ENCODE measurements at places on chromosomes 5 and 9.

GRCh38 chr5:172549696-172550095 is 91.4 kb upstream of the NEURL1B start:
- DNase-seq, result no peak

- DNase-seq, result no peak
Measured at GRCh38 chr5:156836846-156837245, 13.2 kb upstream of the PPP1R2B start.

DNA sequence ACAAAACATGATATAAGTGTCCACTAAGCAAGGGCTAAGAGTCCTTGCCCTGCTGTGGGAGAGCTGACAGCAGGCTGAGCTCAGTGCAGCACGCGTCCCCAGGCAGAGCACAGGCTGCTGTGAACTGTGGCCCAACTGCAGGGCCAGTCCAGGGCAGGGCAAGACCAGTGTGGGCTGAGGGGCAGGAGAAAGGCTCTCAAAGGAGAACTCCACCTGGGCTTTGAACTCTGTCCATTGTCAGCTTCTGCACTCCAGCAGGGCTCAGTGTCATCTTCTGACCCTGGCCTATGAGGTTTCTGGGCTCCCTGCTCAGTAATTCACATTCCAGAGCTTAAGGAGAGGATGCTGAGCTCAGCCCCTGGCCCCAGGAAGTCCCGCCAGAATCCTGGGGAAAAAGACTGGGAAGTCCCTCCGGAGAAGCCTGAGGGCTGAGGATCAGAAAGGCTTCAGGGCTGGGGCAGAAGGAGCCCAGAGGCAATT is 37.4 kb downstream of the LHFPL2 start:
- DNase-seq, result no peak

GRCh38 chr5:64923151-64923685 is 154.5 kb downstream of the CWC27 start:
- no peak for DNase-seq

GRCh38 chr5:38780945-38781344 is 64.9 kb upstream of the OSMR start:
- DNase-seq, result no peak

- DNase-seq, result no peak
Measured at GRCh38 chr9:126235336-126236243, 91.0 kb upstream of the MVB12B start.

DNA sequence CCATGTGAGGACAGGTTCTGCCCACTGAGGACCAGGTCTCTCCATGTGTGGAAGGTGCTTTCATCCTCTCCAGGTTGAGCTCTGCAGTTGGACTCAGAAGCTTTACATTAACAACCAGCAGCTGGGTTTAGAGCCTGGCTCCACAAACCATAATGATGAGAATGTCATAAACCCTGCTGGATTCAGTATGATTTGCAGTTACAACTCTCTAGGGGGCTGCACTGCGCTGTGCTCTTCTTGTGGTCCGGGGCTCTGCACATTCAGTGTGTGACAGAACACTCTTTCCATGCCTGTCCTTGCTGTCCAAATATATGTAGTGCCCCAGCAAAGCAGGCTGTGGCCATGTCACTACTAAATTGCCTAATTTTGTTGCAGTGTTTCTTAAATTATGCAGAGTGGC is 334.3 kb downstream of the ICE1 start:
- DNase-seq, result no peak

DNA sequence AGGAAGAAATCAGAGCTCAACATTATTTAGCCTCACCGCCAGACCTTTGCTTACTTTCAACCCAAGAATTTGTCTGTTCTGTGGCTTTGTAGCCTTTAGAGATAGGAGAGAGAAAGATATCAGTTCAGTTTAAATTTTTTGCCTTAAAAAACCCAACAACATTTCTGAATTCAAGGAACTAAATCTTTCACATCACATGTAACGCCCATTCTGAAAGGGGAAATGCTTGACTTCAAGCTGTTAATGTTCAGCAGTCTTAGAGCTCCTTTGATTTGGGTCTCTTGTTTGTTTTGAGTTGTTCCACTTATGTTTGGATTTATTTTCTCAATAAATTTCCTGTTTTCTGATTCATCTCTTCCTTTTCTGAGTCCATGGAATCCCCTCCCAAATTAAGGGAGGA is 294.5 kb downstream of the ARHGAP26 start:
- DNase-seq, result no peak

- no peak for DNase-seq
Measured at GRCh38 chr9:126395439-126396212, 69.0 kb downstream of the MVB12B start.

DNA sequence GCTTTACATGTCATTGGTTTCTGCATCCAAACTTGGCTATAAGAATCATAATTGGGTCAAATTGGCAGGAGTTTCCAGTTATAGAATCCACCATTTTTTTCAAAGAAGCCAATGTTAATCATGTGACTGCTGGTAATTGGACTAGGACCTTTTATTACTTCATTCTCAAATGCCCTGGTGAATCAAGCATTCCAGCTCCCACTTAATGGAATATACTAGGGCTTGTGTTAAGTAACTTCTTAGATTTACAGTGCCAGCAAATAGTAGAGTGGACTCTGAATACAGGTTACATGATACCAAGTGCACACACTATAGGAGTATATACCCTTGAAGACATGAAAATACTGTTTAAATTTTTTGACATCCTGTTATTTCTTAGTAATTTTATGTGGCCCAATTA is 96.7 kb downstream of the NUDT12 start:
- no peak for DNase-seq

DNA sequence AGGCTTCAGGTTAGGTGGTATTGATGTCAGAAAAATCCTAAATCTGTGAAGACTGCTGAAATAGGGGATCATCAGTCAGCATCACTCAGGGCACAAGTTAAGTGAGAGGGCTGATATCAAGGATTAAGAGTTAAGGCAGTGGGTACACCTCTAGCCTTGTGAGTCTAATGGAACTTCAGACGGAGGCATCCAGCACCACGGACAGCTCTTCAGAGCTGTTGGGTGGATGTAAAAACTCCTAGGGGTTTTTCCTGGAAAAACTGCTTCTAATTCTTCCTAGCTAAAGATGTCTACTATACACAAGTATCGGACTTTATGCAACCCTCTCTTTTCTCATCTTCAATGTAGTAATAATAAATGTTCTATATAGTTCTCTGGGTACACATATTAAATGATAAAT is 165.9 kb downstream of the SH3GL2 start:
- DNase-seq, result no peak

DNA sequence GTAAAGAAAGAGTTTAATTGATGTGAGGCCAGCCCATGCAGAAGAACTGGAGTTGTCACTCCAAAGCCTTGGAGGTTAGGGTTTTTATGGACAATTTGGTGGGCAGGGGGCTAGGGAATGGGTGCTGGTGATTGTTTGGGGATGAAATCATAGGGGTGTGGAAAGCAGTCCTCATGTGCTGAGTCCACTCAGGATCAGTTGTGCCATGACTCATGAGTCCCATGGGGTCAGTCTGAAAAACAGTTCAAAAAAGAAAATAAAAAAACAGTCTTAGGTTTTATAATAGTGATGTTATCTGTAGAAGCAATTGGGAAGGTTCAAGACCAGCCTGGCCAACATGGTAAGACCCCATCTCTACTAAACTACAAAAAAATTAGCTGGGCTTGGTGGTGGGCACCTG is 162.3 kb downstream of the KDM4C start:
- no peak for DNase-seq

GRCh38 chr5:128409166-128409800 is 128.8 kb downstream of the FBN2 start:
- DNase-seq, result no peak

- no peak for DNase-seq
Measured at GRCh38 chr5:54704825-54705224, 187.3 kb downstream of the SNX18 start.

- no peak for DNase-seq
Measured at GRCh38 chr5:107290780-107291398, 379.8 kb downstream of the EFNA5 start.

GRCh38 chr9:116952436-116952810 is 265.3 kb downstream of the TRIM32 start:
- DNase-seq, result no peak

GRCh38 chr9:7778851-7779600 is 20.6 kb downstream of the DMAC1 start:
- DNase-seq, result no peak

- DNase-seq, result no peak
Measured at GRCh38 chr5:120306303-120306702, 157.8 kb upstream of the PRR16 start.

GRCh38 chr9:76357555-76357954 is 36.7 kb downstream of the RFK start:
- no peak for DNase-seq

GRCh38 chr9:19999491-20000057 is 210.7 kb upstream of the SLC24A2 start:
- DNase-seq, result no peak

GRCh38 chr5:76586531-76586930 is 36.7 kb downstream of the F2RL2 start:
- DNase-seq, result no peak

DNA sequence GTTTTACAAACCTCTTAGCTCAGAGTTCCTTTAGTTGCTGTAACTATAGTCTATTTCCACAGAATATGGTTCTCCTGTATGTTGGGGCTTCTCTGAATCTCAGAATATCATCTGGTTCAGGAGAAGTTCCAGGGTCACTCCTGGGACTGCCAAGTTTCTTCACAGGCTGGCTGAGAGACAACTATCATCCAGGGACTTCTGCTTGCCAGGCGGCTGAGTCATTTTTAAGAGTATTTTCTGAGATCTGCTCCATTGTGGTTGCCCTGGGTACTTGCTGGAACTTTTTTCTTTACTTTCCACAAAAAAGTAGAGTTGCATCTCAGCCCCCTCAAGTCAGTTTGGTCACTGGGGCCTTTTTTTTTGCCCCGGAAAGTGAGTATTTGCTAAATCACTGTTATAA is 566.5 kb downstream of the LRRC70 start:
- no peak for DNase-seq

GRCh38 chr5:77272206-77272605 is 61.7 kb downstream of the PDE8B start:
- DNase-seq, result no peak

DNA sequence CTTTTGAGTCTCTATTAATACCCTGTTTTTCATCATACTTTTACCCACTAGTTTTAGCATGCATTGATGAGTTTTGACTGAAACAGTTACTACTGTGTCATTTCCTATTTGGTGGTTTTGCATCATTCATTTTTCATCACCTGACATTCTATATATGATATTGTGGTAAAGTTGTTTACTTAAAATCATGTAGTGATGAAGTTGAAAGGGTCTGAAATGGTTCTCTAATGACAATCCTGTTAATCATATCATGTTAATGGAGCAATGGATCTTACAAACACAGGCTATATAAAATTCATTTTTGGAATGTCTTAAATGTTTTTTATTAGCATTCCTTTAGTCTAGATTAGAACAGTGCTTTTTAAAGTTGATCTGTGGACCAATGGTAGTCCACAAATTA is 84.1 kb downstream of the ERBIN start:
- no peak for DNase-seq

DNA sequence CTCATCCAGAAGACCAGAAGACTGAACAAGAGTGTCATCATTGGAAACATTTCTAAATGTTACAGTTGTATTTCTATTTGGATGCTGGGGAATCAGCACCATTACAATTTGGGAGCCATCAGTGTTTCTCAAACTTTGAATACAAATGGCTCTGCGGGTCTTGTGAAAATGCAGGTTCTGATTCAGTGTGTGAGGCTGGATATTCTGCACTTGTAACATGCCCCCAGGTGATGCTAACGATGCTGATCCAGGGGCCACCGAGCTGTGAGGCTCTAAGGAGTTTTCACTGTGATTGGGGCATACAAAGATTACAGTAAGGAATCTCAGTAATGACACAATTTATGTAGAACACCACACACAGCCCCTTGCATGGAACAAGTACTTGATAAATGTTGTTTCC is 167.7 kb downstream of the ACTL7B start:
- DNase-seq, result no peak

DNA sequence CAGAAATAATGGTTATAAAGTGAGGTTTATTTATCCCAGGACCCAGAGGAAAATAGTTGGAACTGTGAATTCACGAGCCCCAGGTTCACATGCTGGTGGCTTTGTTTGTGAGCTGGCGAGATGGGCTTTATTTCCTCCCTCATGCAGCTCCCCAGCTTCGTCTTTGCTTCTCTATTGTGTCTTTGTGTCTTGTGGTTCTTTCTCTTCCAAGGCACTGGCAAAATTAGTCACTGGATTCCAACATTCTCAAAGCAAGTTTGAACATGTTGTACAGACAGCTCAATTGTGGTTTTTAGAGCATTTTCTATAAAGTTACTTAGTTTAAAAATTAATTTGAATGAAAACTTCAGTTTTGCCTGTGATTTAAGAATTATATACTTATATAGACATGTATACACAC is 7.2 kb downstream of the NDUFS6 start:
- DNase-seq, result no peak

DNA sequence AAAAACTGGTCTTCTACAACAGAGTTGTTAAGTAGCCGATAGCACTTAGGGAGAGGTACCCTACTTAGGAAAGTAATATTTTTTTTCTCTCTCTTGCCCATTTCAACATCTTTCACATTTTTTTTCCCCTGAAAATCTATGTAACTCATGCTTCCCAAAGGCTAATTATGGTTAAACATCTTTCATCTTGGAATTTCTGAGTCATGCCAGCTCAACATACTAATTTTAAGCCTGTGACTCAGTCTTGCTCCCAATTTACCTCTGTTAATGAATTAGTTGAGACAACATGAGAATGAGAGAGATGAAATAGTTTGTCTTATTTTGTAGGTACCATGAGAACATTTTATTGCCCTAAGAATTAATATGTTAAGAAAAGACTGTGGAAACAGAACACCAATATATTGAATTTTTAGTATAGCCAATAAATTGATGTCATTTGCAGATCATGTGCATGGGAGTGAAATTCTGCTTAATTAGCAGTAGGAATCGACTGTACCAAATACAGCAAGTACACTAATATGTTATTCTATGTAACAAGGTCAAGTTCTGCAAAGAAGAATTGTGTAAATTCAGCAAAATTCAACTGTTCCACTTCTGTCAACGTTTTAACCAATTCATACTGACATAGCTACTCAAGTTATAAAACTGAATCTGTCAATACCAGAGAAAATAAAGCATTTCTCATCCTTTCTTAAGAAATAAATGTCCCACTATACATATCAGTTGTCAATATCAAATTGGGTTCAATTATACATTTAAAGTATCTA is 550.0 kb downstream of the PTPRD start:
- no peak for DNase-seq

DNA sequence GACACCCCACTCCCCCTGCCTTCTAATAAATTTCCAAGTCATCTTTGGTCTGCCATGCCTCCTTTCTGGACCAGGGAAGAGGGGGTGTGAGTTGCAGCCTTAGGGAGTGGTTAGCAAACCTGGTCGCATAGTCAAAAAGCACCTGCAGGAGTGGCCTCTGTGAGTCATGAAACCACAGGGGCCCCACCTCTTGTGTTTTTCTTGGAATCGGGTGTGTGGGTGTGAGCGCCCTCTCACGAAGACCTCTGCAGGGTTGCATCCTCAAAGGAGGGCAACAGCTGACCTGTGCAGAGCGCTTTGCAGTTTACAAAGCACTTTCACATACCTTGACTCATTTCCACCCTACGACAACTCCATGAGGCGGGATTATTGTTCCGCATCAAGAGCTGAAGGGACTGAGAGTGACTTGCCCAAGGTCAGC is 36.8 kb upstream of the TEX48 start:
- no peak for DNase-seq

GRCh38 chr9:71733176-71733575 is 35.1 kb downstream of the CEMIP2 start:
- DNase-seq, result no peak
